NCI-H2107 (cell line): ENCODE measurements at places on chromosomes 11 and 22.

DNA sequence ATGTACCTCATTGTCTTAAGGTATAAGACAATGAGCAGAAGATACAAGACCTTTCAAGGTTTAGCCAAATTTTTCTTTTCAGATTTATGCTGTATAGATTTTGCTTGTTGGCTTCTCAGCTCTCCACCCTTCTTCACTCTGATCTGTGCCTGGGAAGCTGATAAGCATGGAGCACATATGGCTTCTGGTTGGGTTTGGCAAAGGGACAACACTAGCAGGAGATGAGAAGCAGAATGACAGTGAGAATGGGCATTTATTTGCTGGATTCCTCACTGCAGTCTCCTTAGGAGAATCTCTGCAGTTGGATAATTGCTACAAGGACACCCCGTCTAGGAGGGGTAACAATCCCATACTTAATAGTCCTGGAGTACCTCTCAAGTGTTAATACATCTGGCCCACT, 474.8 kb upstream of the CCDC90B start:
- DNase-seq = no peak

DNA sequence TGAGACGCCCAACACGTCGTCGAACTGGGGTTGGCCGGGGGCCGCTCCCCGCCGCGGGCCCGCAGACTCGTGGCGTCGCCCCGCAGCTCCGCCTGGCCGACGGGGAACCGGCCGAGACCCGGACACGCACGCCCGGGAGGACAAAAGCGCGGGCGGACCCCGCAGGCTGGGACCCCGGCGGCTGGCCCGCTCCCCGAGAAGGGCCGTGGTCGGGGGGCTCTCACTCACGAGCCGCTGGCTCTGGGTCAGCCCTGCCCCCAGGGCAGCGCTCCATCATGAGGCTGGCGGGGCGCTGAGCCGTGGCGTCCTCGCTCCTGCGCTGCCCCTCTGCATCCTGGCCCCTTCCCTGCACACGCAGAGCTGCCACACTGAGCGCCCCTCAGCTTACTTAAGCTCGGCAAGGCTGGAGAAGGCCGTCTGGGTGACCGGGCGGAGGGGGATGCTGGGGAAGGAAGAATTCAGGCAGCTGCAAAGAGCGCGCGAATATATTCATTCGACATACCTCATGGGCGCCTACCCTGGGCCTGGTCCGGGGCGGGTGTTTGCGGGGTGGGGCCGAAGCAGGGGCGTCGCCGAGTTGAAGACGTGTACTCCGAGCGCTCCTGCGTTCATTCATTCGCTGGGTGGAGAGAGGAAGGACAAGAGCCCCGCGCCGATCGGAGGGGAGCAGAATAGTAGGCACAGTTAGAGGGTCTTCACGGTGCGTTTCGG, 579 bp upstream of the CYB5R2 start:
- DNase-seq = no peak

GRCh38 chr11:61911128-61911700, 6.2 kb downstream of the RAB3IL1 start:
- DNase-seq = no peak

GRCh38 chr22:50208430-50208938, 7.7 kb downstream of the SELENOO start:
- no peak for DNase-seq

GRCh38 chr11:47387944-47388696, 9.8 kb upstream of the SPI1 start:
- no peak for DNase-seq

DNA sequence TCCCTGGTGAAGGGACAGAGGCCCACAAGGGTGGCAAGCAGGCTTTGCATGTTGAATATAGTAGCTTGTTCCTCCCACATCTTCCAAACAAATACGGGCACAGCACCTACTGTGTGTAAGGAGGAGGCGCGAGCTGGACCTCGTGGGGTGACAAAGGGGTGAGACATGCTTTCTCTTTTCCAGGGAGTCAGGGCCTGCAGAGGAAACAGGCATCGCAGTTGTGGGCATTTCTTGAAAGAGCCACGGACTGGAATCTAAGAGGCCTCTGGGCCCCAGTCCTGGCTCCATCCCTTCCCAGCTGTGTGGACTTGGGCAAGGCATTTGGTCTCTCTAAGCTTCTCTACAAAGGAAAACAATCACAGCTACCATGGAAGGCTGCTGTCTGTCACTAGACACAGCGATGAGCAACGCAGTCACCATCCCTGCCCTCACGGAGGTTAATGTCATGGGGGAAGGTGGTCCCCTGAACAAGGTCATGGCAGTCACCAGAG, 13.0 kb upstream of the CDC42EP1 start:
- no peak for DNase-seq

- DNase-seq = no peak
Measured at GRCh38 chr11:61447601-61448551, 18.0 kb downstream of the SDHAF2 start.

DNA sequence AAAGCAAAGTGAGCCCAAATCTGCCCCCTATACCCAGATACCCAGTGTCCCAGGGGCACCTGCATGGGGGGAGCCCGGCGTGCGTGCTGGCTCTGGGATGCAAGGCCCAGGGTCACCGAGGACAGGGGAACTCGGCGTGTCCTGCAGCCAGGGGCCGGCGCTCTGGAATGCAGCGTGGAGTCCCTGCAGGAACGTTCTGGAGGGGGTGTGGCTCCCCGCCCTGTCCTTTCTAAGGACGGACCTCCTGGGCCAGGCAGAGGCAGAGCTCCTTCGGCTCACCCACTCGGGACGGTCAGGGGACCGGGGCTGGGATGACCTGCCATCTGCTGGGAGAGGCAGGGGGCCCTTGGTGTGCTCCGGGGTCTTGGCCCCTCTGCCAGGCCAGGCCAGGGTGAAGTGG, 1196.8 kb downstream of the BRD1 start:
- no peak for DNase-seq

DNA sequence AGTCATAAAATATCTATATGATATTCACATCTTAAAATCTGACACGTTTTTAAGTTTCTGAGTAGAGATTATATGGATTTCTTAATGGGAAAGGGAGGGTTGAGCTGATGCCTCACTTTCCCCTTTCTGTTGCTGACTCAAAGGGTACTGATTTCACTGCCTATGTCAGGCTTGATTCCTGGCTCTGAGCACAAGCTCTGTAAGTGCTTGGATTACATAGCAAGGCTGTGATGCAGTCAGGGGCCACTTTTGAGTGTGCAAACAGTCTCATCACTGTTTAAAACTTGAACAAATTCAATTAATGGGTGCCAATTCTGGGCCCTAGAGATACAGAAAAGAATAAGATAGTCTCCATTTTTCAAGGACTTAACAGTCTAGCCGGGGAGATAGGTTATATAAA, 14.4 kb downstream of the ATXN10 start:
- no peak for DNase-seq

DNA sequence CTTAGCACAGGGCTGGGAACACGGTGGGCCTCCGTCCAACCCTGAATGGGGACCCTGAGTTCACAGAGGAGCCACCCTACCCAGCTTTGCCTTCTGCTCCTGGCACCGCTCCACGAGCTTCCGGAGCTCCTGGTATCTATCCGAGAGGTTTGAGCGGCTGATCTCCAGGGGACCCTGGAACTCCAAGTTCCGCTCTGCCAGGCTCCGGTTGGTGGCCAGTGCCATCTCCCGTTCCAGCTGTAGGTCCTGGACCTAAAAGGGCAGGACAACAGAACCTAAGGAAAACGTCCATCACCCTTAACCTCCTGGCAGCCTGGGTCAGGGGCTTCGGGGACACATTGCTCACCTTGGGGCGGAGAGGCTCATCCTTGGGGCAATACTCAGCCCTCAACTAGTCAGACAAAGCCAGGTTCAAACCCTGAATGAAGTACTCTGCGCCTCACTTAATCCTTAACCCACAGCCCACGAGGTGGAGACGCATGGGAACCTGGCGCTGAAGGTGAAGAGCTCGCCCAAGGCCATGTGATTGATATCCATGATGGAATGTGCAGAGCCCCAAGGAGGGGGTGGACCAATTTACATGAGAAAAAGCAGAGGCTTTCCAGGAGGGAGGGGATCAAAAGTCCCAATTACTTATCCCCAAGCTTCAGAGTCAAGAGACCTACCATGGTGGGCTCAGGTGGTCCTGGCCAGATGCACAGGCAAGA, 27.1 kb downstream of the VPS37C start:
- DNase-seq = no peak

DNA sequence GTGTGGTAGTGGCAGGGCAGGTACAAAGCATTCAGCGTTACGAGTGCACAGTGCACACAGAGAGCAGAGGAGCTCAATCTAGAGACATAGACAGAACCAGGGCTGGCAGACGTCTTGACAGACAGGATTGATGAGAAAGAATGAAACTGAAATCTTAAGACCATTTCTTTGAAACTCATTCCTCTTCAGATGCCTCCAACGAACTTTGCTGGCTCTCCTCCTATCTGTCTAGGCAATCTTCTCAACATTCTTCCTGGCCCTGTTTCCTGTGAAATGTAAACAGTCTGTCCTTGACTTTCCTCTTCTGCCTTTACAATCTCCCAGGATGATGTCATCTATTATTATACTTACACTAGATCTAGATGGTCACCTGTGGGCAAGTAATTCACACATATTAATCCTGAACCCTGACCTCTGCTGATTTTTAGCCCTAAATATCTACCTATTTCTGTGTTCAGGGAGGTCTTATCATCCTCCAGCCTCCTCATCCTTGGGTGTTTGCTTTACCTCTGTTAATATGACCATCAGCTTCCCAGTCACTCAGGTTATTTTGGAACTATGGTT, 119.5 kb downstream of the ENTHD1 start:
- DNase-seq = no peak

DNA sequence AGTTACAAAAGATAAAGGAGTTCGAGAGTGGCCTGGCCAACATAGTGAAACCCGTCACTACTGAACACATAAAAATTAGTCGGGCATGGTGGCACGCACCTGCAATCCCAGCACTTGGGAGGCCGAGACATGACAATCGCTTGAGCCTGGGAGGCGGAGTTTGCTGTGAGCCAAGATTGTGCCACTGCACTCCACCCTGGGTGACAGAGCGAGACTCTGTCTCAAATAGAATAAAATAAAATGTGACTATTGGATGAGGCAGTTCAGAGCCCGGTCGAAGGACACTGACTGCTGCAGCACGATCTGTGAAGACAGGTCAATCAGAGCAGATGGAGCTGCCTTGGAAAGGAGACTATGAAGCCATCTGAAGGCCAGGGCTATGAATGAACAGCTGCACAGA, 37.7 kb upstream of the ANO1 start:
- DNase-seq = no peak

GRCh38 chr11:94630221-94630620, 63.1 kb downstream of the PIWIL4 start:
- DNase-seq = no peak

GRCh38 chr11:107018219-107018901, at the start of gene GUCY1A2:
GUCY1A2 (minus strand) TSS chr11:107018476; CDS start chr11:107018055, 421 bp downstream.
- DNase-seq = no peak

GRCh38 chr11:11374358-11375148, 21.5 kb upstream of the CSNK2A3 start:
- DNase-seq = no peak

- no peak for DNase-seq
Measured at GRCh38 chr11:45436966-45437365, 150.8 kb upstream of the SYT13 start.

- DNase-seq = no peak
Measured at GRCh38 chr22:45891021-45891421, 85.9 kb downstream of the WNT7B start.

- no peak for DNase-seq
Measured at GRCh38 chr11:17563231-17563646, 16.2 kb downstream of the OTOG start.

GRCh38 chr22:38911434-38911833, 39.4 kb upstream of the CBX6 start:
- no peak for DNase-seq

GRCh38 chr22:22886546-22886945, 1.1 kb upstream of the IGLL5 start:
- no peak for DNase-seq

DNA sequence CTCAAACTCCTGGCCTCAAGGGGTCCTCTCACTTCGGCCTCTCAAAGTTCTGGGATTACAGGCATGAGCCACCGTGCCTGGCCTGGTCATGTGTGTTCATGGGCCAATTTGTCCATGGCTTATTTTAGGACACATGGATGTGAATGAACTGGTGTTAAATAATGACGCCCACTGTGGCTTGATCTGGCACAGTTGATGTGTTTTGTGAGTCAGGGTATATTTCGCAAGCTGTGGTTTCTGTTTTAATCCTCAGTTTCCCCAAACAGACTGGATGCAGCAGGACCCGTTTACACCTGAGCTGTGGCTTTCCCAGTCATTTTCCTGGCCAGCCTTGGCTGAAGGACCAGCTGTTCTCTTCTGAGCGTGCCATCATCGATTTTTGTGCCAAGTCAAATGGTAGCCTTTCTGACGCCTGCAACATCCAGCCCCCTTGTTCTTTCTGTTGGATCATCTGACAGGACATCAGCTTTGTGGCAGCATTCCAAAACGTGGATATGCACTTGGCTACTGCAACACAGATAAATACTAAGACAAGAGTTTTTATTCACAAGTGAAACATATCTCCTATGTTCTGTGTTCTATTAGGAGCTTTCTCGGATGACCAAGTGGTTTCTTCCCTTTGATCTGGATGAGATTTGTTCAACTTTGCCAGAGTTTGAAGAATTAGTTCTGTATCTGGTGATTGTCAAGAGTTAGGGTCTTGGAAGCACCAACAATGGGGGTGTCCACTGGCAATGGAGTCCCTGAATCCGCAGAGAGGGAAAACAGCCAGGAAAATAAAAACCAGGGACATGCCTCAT, 40.0 kb upstream of the SEPTIN5 start:
- DNase-seq = no peak

- DNase-seq = no peak
Measured at GRCh38 chr22:42844756-42845155, 12.3 kb downstream of the ARFGAP3 start.

GRCh38 chr11:46296528-46297448, 19.3 kb downstream of the CREB3L1 start:
- no peak for DNase-seq

- DNase-seq = no peak
Measured at GRCh38 chr22:29629903-29630516, 26.6 kb downstream of the NF2 start.

- no peak for DNase-seq
Measured at GRCh38 chr11:2867722-2868505, 17.7 kb downstream of the CDKN1C start.
